Stimulated activated CD8-positive, alpha-beta memory T cell treated with anti-CD3 and anti-CD28 coated beads, Interleukin-12 subunit alpha, Interleukin-12 subunit beta, amount 100 ng/mL, for 1 hour (primary cell): ENCODE measurements at places on chromosomes 16 and 17.

DNA sequence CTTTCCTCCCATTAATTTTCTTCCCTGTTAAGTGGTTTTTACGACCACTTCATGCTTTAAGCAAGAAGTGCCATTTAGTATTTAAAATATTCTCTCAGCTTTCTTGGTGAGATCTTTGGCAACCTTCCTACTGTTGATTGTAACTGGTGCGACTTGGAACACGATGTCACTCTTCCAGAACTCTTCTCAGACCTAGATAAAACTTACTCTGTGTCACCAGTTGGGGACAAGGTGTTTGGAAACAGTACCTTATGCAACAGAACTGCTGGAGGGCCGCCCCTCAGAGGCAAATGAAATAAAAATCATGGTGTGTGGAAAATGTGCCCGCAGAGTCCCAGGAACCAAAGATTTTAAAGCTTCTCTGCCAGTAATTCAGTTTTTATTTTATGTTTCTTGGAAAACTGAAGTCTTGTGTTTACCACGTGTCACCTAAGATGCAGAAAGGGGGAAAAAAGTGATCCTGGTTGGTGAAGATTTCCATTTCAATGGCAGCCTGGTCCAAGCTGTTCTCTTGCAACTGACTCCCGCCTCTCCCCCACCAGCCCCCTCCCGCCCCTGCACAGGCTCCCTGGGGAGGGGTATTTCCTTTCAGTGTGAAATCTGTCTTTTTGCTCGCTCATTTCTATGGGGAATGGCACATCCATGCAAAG lies 7.2 kb upstream of the HSD11B2 start:
- no peak for DNase-seq

DNA sequence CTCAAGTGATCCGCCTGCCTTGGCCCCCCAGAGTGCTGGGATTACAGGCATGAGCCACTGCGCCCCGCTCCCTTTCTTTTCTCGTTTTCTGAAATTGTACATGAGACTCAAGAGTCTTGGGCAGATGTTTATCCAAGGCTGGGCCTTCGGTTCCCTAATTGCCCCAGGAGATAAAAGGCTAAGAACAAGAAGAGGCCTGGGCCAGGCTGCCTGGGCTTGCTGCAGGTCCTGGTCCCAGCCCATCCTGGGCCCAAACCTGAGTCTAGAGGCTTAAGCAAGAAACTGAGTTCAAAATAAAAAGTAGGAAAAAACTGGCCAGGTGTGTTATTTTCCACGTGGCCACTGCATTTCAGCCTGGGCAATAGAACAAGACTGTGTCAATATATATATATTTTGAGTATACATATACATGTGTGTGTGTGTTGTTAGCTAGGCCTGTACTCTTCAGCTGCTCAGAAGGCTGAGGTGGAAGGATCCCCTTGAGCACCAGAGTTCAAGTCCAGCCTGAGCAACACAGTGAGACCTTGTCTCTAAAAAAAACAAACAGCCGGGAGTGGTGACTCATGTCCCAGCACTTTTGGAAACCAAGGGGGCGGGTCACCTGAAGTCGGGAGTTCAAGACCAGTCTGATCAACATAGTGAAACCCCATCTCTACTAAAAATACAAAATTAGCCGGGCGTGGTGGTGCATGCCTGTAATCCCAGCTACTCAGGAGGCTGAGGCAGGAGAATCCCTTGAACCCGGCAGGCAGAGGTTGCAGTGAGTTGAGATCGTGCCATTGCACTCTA lies 6.8 kb upstream of the CLUH start:
- DNase-seq = no peak

DNA sequence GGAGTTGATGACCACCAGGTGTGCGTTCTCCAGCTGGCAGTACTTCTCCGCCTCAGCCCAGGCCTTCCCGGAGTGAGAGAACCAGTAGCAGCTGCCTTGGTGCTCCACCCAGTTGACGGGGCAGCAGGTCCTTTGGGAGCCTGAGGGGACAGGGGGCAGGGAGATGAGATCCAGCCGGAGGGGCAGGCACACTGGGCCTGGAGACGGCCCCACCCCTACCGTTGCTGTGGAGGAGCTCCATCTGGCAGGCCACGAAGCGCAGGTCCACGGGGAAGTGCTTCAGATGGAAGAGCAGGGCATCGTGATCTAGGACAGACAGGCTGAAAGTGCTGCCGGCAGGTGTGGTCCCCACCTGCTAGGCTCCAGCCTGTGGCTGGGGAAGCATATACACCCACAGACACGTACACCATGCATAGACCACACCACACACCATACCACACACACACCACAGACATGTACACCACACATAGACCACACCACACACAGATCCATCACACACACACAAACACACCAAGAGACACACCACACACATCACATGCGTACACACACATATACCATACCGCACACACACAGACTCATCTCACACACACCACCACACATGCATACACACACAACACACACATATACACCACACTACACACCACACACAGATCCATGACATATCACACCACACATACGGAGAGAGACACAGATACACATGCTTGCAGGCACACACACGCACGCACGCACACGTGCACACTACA lies 7.4 kb downstream of the ASGR2 start:
- DNase-seq = no peak

DNA sequence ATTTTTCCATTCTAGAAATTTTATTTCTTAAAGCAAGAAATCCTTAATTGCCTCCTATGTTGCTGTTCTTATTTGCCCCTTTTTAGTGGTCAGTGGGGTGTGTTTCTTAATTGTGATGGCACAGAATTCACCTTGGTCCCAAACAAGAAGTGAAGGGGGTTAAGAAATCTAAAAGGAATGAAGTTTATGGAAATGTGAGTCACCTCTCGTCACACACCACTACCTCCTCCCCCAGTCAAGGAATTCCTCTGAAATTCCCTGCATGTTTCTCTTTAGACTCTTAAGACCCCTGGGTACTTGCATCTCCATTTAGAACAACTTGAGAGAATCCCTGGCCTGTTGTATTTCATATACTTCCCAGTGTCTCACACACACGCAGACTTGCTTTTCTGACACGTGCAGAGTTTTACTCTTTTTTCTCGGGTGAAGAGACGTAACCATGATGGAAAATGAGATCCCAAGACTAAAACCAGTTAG lies 247.4 kb downstream of the PRKCA start:
- DNase-seq = no peak

DNA sequence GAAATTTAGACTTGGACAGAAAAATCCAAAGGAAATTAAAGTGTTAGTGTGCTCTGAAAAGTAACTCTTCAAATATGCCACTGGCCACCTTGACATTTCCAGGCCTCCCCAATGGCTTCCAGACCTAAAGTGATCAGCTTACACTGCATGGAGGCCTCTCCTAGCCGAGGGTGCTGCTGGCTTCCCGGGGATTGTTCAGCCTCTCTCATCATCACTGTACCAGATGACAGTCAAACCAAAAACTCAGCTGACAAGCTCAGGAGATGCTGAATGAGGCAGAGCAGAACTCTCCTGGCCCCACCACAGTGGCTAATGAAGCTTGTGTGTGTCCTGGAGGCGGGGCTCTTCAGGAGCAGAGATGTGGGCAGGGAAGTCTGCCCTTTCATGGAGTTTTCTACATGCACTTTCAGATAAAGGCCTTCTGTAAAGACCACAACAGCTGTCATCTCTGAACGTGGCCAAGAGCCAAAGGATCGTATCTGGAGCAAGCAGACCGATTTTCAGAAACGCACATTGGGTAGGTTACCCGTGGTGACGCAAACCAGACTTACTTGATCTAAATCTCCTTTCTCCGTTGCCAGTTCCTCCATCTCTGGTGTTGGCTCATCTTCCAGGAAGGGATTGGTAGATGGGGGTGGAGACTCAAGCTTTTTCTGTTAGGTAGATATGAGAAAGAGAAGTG lies 113.3 kb downstream of the VPS53 start:
- no peak for DNase-seq

DNA sequence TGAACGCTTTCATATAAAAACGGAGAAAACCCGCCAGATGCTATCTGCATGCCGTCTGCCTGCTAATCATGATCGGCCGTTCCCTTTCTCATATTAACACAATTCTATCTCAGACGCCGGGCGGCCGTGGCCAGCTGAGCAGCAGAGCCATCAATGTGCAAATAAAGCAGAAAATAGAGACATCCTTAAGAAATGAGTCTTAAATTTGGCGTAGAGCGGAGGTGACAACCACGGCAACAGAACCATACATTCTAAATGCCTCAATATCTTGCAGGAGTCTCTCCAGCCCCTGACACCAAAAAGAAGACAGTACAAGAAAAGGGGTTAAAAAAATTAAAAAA lies 2.7 kb upstream of the IRX5 start:
- no peak for DNase-seq

DNA sequence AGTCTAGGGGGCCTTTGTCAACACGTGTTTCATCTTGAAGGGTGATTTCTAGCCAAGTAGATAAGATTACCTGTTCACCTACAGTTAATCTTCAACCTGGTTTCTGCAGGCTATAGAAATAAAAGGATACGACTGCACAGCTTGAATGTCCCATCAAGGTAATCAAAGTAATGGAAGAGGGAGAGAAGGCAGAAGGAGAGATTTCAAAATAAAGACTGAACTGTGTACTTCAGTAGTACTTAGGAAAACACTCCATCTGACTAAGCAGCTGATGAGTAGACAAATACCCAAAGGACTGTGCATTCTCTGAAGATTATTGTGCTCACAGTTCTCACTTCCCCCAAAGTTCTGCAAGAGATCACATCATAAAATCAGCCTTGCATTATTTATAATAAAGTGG lies 5.8 kb upstream of the RFFL start:
- no peak for DNase-seq

DNA sequence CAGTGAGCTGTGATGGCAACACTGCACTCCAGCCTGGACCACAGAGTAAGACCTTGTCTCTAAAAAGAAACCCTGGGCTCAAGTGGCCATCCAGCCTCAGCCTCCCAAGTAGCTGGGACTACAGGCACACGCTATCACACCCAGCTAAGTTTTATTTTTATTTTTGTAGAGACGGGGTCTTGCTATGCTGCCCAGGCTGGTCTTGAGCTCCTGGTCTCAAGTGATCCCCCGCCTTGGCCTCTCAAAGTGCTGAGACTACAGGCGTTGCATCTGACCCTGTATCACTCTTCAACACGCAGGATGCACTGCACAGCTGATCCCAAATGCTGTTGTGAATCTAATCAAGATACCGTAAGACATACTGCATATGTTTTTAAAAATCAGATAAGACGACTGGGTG lies 23.0 kb downstream of the ANKRD11 start:
- DNase-seq = no peak

- DNase-seq = no peak
Observed at GRCh38 chr17:57572600-57572999, 172.5 kb downstream of the CCDC182 start.

DNA sequence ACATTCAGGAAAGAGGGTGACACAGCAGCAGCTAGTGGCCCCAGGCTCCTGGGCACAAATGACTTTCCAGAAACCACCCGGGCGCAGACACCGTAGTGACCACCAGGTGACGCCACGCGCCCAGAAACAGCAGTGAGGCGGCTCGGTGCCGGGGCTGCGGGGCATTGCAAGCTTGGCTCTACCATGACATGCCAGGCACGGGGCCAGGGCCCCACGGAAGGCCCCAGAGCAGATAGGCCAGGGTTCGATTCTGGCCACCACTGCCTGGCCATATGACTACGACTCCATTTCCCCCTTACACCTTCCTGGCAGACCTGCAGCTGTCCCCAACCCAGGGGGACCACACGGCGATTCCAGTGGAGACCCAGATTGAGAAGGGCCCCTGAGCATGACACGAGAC lies 6.7 kb downstream of the RHBDF1 start:
- DNase-seq = peak; percentile 78

DNA sequence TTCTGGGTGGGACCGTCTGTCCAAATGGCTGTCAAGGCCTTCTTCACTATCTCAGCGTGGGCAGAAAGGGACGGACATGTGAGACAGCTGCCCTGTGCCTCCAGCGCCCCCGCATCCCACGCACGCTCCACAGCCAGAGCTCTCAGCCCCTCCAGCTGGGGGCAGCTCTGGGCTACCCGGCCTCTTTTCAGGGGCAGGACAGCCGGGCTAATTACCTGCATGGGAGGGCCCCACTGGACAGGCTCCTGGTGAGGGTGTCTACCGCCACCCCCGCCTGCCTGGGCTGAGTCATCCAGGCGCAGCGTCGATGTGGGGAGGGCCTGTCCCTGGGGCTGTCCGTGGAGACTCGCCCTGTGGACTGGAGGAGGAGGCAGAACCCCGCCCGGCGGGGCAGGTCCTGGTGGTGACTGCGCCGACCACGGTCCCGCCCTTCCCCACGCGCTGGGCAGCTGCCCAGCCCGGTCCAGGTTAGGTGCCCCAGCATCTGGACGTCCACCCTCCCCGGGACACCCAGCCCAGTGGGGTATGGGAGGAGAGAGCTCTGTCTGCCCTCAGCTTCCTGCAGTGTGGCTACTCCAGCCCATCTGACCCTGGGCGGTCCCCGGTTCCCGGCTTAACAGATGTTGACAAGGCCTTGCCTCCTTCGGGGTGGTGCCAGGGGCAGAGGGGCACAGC lies 5.9 kb upstream of the METRNL start:
- DNase-seq = no peak

DNA sequence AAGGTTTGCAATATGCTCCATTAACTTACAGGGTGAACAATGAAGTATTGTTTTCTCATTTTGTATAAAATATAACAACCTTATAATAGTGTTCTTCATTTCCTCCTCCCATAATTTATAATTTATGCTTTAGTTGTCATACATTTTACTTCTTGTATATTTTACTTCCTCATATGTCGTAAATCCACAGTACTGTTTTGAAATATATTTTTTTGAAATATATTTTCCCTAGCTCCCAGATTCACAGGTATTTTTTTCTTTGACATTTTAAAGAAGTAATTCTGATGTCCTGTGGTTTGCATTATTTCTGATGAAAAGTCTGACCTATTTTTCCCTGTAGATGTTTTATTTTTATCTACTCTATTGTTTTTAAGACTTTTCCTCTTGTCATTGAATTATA lies 52.7 kb downstream of the VMP1 start:
- no peak for DNase-seq

GRCh38 chr16:73739049-73739769 lies 557.4 kb upstream of the PSMD7 start:
- no peak for DNase-seq

GRCh38 chr17:68431661-68432071 lies 25.6 kb downstream of the WIPI1 start:
- DNase-seq = no peak

GRCh38 chr17:56347639-56348038 lies 194.4 kb downstream of the ANKFN1 start:
- DNase-seq = no peak

- DNase-seq = no peak
Observed at GRCh38 chr16:50360033-50360778, 8.6 kb downstream of the BRD7 start.
